ENCODE measurements at places on chromosomes 12 and 14.
A peak's percentile ranks its signal among the peaks of the same experiment; 100 is the strongest.

DNA sequence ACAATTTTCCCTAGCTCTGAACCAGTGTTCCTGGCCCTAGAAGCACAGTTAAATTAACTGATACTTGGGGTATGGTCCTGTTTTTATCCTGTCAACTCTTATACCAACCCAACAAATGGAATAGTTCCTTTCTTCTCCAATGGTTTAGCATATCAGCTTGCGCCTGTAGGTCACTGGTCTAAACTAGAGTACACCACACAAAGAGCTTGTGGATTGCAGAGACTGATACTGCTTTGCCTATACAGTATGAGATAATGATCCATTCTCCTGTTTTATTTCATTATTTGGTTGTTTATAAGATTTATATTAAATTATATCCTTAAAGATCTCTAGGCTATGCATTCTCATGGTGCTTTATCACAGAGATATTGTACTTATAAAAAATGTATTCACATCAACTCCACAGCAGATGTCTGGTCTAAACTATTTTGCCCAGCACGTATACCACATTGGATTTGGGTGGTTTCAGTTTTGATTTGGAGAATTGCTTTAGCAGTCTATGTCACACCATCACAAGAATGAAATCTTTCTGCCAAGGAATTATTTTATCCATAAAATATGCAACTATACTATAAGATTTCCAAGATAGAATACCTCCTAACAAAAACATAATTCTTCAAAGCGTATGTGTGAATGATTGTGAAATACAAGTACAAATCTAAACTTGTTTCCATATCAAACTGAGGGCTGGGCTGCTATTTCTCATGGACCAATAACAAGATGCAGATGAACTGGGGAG, 142.1 kb downstream of the SLC16A7 start:
- no peak for DNase-seq

DNA sequence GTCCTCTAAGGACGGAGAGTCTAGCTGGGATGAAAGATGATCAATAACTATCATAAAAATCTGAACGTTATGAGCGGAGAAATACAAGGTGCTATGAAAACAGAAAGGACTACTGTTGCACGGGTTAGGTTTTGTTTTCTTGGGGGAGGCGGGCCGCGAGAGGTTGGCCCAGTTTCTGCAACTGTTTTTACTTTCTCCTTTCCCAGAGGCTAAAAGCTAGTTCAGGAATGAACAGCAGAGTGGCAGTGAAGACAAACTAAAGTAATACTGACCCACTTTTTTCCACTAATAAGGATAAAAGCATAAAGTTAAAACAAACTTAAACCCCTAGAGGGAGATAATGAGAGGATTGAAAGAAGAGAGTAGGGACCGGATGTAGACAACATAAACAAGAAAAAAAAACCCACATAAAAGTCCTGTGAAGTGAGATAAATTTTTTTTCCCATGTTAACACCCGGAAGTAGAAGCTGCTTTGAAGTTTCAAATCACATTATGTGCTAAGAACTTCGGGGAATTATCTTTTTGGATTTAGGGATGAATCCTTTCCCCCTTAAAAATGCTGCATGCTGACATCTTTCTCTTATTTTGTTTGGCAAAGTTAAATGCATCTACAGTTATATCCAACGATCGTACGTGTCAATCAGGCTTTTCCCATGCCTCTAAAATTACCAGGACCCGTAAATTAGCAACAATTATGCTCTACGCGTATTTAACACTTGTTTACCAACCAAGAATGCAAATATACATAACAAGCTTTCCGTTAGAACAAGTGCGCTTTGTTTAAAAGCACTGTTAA, 1.0 kb upstream of the CDK17 start:
- peak; percentile 76 for DNase-seq

DNA sequence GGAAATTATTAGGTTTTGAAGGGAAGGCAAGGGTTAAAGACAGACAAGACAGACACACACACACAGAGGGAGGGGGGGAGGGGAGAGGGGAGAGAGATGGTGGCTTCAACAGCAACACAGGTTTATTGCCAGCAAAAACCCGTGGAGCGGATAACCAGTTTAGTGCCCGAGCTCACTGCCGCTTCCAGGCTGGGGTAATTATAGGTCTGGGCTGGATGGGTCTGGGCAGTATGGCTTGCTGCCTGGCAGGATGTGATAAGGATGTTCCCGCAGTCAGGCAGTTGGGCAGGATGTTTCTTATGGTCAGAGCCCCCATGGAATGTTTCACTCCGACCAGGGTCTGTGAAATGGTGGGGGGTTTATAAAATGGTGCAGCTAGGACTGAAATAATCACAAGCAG, 4.4 kb upstream of the TDRD9 start:
- no peak for DNase-seq

- no peak for DNase-seq
These were observed 1.5 kb upstream of the FBRSL1 start for GRCh38 chr12:132488127-132489077.

DNA sequence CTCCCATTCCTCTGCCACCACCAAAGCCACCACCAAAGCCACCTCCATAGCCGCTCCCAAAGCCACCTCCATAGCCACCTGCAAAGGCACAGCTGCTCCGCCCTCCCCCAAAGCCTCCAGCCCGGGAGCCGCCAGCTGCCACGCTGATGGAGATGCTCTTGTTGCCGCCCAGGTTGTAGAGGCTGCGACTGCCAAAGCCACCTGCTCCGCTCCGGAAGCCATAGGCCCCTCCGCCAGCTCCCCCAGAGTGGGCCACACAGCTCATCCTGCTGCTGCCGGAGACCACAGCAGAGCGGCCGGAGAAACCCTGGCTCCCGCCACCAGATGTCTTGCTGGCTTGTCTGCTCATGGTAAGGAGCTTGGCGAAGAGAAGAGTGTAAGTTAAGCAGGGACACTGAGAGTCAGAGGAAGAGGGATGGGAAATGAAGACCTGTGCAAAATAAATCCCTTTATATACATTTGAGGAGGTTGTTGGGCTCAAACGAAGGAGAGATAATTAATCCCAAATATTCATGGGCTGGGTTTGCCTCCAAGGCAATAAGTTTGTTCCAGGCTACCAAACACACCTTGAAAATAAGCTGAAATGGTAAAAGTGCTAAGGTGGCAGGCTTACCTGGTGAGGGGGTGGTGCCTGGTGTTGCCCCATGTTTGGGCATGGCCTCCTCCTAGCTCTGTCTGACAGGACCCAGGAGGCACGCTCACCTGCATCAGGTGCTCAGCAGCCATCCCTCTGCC, at the start of gene KRT3:
Gene KRT3, minus strand, starts transcription at position 424 of the 735 bp plus-strand sequence. Its CDS starts 75 bp downstream, at position 349.
- no peak for DNase-seq

- DNase-seq, result no peak
These were observed 32.0 kb downstream of the RTL1 start for GRCh38 chr14:100871234-100872186.

Data from GM13977 (cell line).